CD4-positive, alpha-beta memory T cell (primary cell): ENCODE measurements at places on chromosomes 2 and 18. TPM values are rescaled to one million over a fixed set of nuclear protein-coding genes. Genes with fewer than 3 reads are reported as not detected.
A peak's percentile ranks its signal among the peaks of the same experiment; 100 is the strongest.

Gene HS6ST1
- total RNA-seq, result 13.3 TPM

DNA sequence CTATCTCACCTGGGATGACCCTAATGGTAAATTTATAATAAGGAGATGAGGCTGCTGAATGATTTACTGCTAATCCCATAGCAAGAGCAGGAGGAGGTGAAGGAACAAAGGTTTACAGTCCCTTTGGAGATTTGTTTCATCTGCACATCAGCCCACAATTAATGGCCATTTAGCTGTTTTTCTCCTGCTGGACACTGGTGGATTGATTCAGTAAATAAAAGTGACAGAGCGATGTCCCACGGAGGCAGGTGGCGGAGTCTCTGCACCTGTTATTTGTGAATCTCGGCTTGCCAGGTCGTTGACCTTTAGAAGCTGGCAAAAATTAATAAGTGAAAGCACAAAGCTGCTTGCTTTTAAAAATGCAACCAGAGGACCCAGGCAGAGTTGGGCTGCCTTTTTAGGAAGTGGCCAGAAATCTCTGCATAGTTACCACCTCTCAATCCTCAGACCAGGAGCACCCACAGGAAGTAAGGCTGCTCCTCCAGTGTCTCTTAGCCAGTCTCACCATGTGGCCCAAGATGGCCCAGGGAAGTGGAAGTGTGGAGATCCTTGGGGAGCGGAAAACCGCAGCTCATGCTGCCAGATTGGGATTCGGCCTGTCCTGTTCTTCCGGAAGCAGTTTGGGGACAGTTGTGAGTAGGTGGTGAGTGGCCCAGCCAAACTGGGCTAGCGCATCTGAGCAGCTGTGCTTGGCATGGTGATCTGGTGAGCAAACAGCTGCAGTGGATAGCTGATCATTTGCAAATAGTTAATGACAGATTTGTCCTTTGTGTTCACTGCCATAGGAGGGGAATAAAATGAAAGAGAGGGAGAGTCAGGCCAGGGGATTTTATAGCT is 1005.7 kb upstream of the PIK3C3 start:
- no peaks in the 10 kb centered on the region for H3K27me3 ChIP-seq
- DNase-seq, result no peak
- no peaks in the 10 kb centered on the region for H3K36me3 ChIP-seq
- H3K4me1 ChIP-seq, result no peaks in the 10 kb centered on the region
- H3K4me3 ChIP-seq, result no peak overlapping the region
- no peak overlapping the region for H3K27ac ChIP-seq

GRCh38 chr2:108565778-108566375 is 31.6 kb downstream of the LIMS1 start:
- DNase-seq, result no peak
- peak overlapping the region; percentile 5 for H3K27ac ChIP-seq
- H3K27me3 ChIP-seq, result no peaks in the 10 kb centered on the region
- H3K4me3 ChIP-seq, result no peak overlapping the region

DNA sequence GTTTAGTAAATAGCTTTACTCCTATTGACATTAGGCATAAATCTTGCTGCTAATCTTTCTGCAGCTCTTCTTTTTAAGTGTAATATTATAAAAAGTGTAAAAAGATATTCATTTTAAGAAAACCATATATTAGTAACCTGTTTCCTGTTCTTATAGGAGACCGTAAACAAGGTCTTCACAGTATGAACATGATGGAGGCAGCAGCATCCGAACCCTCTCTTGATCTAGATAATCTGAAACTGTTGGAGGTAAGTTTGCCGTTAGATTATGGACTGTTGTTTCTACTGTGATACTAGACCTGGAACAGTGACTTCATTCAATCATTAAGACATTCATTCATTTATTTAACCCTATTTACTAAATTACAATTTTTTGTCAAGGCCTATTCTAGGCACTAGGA is 120.0 kb upstream of the FAM117B start:
- no peak for DNase-seq
- H3K4me1 ChIP-seq, result no peaks in the 10 kb centered on the region
- H3K36me3 ChIP-seq, result no peaks in the 10 kb centered on the region
- H3K4me3 ChIP-seq, result no peak overlapping the region
- no peaks in the 10 kb centered on the region for H3K27me3 ChIP-seq

DNA sequence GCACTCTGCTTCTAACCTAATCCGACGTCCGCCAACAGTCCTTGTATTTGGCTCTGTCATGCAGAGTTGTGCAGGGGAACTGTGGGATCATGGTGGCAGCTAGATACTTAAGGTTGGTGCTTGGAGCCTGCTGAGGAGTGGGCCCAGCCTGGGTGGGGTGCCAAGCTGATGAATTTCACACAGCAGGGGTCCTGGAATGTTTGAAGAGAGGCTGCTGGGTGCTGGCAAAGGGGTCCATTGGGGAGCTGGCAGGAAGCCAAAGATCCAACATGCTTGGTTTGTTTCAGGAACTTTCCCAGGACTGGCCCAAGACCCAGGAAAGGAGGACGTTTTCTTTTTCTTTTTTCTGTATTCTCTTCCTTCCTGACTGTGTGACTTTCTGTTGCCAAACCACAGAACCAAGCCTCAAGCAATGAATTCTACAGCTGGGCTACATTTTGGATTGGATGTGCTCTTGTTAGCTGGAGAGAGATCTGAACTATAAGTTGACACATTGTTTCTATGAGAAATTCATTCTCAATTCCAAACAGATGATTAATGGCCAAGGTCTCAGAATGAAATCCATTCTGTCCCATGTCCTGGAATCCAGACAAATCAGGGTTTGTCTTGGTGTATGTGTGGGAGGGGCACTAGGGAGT is 49.9 kb downstream of the DHRS9 start:
- no peak overlapping the region for H3K4me3 ChIP-seq
- no peak for DNase-seq
- H3K27ac ChIP-seq, result no peak overlapping the region
- H3K27me3 ChIP-seq, result no peaks in the 10 kb centered on the region
